Fibroblast of skin of scalp (primary cell): ENCODE measurements at places on chromosomes 11 and 22.

DNA sequence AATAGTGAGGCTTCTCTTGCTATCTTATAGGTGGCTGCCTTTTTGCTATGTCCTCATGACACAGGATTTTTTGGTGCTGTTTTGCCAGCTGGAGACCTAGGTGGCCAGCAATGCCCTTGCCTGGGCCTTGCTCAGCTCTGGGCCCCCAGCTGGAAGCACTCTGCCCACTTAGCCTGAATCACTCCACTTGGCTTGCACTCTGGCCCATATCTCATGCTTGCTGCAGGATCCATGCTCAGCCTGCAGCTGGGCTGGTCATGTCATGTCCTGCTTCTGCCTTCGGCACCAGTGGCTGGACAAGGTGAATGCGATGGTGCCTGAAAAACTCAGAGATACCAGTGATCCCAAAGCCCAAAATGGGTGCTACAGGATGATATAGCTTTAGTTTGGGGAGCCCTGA lies 818.6 kb upstream of the FAT3 start:
- DNase-seq = no peak

DNA sequence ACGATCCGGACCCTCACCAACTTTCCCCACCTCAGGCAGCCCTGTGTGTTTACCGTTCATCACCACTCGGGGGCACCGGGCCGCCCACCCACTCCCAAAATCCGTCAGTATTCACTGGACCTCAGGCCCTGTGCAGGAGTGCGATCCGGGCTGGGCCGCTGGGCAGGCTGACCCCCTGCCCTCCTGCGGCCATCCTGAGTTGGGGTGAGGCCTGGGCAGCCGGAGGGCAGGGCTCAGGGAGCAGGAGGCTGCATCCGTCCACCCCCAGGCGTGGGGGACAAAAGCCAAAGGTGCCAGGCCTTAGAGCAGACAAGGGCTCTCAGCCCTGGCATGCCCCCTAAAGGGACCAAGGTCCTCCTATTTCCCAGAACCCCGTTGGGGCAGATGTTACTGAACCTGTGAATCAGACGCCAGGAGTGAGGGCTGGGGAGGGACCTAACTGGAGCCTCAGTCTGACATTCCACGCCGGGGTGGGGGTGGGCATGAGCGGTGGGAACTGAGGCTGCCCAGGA lies 16.8 kb upstream of the TMEM191C start:
- no peak for DNase-seq

- no peak for DNase-seq
Measured at GRCh38 chr11:64562723-64563351, 28.2 kb upstream of the SLC22A12 start.

DNA sequence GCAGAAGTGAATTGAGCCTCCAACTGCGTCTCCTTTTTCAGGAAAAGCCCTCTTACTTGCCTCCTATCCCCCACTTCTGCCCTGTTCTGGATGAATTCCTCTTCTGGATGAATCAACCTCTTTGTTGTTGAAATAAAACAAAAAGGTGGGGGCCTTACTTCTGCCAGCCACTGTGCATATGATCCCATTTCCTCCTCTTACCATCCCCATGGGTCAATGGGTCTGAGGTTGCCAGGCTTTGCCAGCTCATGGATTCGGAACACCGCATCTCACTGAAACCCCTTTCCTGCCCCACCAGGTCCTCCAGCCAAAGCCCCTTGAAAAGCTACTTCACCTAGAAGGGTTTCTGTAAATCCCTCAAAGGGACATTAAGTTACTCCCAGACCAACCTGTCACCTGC lies 3.7 kb upstream of the CHST1 start:
- no peak for DNase-seq

- no peak for DNase-seq
Measured at GRCh38 chr11:409008-409599, 5.7 kb downstream of the SIGIRR start.

- DNase-seq = peak; percentile 89
Measured at GRCh38 chr11:28529046-28529445, 420.9 kb downstream of the METTL15 start.

- DNase-seq = no peak
Measured at GRCh38 chr11:86249307-86250098, 5.0 kb downstream of the EED start.

DNA sequence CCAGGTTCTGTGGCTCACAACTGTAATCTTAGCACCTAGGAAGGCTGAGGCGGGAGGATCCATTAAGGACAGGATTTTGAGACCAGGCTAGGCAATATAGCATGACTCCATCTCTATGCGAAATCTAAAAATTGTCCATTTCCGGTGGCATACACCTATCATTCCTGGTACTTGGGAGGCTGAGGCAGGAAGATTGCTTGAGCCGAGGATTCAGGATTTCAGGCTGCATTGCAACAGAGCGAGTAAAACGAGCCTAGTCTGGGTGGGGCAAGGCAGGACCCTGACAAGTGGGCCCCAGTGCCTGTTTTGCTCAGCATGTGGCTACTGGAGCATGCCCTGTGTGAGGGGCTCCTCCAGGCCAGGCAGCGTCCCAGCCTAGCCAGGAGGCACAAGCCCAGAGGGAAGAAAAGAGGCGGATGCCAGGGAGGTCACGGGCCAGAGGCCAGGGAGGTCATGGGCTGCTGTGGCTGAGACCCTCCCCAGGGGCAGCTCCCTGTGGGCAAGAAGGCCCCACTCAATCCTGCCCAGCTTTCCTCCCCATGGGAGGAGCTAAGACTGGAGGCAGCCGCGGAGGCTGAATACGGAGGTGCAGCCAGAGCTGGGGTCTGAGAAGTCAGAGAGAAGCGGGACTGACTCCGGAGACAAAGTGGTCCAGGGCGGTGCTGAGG lies 8.4 kb downstream of the LRRC74B start:
- DNase-seq = no peak

- DNase-seq = peak; percentile 92
Measured at GRCh38 chr11:121417055-121417551, 35.0 kb upstream of the SORL1 start.

DNA sequence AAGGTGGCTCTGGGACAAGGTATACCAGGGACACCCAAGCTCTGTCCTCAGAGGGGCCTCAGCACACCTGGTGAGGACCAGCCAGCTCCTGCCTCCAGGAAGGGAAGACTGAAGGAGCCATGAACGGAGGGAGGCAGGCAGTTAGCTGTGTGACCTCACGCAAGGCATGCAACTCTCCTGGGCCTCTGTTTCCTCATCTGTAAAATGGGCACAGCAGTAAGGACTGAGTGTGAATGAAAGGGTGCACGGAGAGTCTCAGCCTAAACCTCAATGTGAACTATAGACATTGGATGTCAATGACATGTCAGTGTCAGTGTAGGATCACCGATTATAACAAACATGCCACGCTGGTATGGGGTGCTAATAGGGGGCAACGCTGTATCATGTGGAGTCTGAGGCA lies 18.4 kb downstream of the PGA5 start:
- DNase-seq = no peak

DNA sequence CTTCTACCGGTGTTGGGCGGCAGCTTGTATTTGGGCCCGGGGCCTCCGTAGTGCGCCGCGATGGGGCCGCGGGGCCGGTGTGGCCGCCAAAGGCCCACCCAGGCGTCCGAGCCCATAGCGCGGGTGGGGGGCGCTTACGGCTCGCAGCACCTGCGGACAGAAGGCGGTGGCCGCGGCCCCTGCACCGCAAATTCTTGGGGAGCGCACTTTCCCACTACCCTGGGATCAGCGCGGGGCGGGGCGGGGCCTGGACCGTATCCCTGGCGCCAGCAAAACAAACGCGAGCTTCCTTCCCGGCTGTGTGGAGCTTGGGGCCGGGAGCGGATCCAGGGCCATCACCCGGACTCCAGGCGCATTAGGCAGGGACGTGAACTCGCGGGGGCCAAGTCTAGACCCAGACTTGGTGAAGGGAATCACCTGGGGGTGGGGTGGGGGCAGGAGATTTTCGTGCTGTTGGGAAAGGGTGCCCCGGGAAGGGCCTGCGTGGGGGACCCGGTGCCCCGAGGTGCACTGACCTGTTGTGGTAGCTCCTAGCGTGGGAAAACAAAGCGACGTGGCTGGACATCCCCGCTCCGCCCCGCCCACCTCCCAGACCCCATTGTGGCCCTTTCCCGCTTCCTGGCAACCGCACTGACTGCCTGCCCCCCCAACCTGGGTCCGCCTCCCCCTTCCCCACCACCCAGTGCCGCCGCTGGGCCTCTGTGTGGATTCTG lies 2.3 kb upstream of the TYMP start:
- DNase-seq = peak; percentile 45

DNA sequence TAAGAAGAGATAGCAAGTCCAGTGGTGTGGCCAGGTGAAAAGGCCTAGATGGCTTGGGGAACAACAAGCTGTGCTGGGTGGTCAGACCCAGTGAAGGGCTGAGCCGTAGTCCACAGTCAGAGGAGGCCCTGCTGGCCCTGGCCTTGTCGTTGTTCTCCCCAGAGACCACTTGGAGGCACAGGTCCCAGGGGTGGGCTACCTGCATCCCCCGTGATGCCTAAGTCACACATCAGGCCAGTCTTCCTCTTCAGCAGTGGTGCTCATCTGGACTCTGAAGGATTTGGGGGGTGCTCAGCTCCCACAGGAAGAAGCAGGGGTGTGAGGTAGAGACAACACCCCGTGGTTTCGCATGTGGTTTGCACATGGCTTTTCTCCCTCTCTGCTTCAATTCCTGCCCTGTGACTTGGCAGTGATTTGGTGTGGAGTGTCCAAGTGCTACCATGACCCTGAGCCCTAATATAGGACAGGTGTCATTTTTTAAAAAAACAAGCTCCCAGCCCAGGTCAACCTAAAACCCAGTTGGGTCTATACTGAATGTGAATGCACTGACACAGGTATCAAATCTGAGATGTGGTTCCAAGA lies 51.0 kb downstream of the ALX4 start:
- no peak for DNase-seq

- no peak for DNase-seq
Measured at GRCh38 chr11:117972044-117972443, 14.2 kb upstream of the IL10RA start.

- no peak for DNase-seq
Measured at GRCh38 chr11:84549217-84549616, 1077.9 kb downstream of the DLG2 start.
